ENCODE measurements at places on chromosomes 11 and 22. TPM values are rescaled to one million over a fixed set of nuclear protein-coding genes. Genes with fewer than 3 reads are reported as not detected.

- no peak for DNase-seq
Measured at GRCh38 chr11:60393016-60393415, 3.2 kb upstream of the MS4A14 start.

DNA sequence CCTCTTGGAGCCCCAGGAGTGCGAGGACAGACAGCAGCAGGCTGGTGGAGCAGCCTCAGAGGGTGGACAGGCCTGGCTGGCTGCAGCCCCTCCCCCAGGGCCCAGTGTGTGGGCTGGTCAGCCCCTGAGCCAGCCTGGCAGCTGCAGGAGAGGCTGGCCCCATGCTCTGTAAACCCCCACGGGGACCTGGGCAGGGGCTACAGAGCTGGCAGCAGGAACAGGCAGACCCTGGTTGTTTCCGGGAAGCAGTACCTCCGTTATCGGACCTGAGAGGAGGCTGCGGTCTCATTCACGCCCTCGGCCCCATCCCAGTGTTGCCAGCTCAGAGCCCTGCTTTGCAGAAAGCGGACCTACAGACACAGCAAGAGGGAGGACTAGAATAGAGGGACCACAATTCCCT, 38.5 kb upstream of the COMT start:
- DNase-seq = no peak

- DNase-seq = no peak
Measured at GRCh38 chr11:116539211-116539610, 233.6 kb downstream of the BUD13 start.

GRCh38 chr22:33188326-33188725, 130.1 kb upstream of the SYN3 start:
- no peak for DNase-seq

DNA sequence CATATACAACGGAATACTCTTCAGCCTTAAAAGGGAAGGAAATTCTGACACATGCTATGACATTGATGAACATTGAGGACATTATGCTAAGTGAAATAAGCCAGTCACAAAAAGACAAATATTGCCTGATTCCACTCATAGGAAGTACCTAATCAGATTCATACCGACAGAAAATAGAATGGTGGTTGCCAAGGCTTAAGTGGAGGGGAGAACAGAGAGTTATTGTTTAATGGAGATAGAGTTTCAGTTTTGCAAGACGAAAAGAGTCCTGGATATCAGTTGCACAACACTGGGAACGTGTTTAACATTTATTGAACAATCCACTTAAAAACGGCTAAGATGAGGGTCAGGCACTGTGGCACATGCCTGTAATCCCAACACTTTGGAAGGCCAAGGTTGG, 45.6 kb upstream of the HIPK3 start:
- no peak for DNase-seq

GRCh38 chr11:117998664-117999353, 12.6 kb downstream of the IL10RA start:
- no peak for DNase-seq

- DNase-seq = no peak
Measured at GRCh38 chr11:73975479-73975757, 7.2 kb downstream of the UCP2 start.

The GPR83 gene
- total RNA-seq = 0.11 TPM

The DCDC1 gene
- total RNA-seq = not detected
